ENCODE measurements at places on chromosomes 5 and 9. TPM values are rescaled to one million over a fixed set of nuclear protein-coding genes. Genes with fewer than 3 reads are reported as not detected.

DNA sequence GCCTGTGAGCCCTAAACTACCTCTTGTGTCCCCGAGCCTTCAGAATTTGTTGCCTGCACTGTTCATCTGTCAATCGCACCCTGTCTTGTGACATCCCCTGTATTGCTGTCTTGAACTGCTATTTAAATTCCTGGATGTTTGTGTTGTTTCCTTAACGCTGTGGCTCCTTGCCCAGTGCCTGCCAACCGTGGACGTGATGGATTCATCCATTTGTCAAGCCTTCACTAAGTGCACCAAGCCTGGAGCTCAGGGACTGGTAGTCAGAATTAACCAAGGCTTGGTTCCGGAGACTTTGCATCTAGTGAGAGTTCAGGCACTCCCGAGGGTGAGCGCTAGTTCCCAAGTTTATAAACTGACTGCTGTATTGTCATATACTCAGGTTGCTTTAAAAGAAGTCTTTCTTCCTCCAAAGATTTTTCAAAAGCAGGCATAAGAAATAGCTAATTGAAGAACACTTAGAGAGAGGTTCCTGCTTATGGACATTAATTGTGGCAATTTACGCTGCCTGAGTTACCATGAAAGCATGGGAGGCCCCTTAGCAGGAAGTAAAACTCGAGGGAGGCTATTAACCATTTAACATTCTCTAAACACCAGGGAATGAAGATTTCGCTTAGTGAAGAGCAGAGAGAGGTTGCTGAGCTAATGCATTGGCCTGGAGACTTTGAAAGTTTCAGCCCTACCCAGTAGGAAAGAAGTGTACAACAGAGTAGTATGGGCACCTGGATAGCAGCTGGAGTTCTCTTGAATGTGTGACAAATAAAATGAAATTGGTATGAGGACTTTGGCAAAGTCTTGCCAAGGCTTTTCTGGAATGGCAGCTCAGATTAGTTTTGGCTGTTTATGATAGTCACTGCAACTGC is 29.0 kb downstream of the RGS3 start:
- DNase-seq: no peak

FAXDC2 gene
- total RNA-seq: 43.9 TPM

GRCh38 chr5:52856564-52856963 is 68.8 kb downstream of the ITGA1 start:
- no peak for DNase-seq

DNA sequence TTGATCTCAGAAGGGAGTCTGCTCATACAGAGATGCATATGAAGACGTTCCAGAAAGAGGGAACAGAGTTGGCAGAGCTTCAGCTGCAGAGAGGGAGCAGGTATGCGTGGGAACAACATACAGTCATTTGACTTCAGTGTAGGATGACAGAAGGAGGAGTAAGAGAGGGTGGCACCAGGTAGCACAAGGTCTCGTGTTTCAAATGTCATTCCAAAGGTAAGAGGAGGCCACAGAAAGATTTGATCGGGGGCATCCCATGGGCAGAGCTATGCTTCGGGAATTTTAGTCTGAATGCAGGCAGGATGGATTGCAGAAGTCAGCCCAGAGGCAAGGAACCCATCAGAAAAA is 367.1 kb downstream of the CDK5RAP2 start:
- no peak for DNase-seq

- no peak for DNase-seq
Measured at GRCh38 chr5:149374303-149374702, 4.8 kb downstream of the IL17B start.

DNA sequence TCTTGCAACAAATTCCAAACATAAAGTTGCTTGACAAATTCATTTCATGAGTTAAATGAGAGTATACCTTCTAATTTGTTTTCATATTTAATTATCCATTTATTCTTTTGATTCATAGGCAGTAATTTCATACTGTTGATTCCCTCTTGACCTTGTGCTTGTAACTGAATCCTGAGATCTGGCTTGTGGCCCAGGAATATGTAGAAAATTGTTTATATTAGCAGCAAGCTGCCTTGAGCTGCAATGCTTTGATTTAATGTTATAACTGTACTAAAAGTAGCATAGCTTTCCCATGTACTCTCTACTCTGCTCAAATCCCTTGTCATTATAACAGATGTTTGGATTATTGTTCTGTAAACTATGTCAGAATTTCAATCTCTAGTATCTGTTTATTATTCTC is 780.7 kb downstream of the NR2F1-AS1 start:
- DNase-seq: no peak

IFNA2 gene
- not detected for total RNA-seq

GRCh38 chr5:14226992-14227391 is 83.8 kb downstream of the TRIO start:
- no peak for DNase-seq

SCGB3A1 gene
- total RNA-seq: not detected

DNA sequence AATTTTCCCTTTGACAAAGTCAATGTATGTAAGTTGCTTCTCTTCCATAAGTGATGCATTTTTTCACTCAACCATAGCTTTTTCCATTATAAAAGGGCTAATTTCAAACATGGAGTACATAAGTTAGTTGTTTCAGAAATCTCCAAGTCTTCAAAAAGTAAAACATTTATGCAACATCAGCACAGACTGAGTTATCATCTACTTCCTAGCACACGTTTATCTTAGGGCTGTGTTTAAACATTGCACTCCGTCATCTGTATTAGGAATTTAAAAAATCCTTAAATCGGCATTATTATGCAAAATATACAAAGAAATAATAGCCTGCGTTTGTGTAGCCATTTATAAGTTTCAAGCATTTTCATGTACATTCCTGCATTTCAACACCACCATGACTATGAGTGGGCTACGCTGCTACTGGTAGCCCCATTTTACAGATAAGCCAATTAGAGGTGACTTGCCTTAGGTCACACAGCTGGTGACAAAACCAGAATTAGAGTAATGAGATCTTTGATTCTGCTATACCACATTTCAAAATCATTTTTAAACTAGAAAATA is 43.4 kb downstream of the PTPN3 start:
- no peak for DNase-seq

GRCh38 chr5:83400241-83400640 is 71.3 kb upstream of the VCAN start:
- no peak for DNase-seq

GRCh38 chr5:157983906-157984551 is 125.1 kb upstream of the CLINT1 start:
- no peak for DNase-seq

ZNF879 gene
- total RNA-seq: 6.3 TPM

DNA sequence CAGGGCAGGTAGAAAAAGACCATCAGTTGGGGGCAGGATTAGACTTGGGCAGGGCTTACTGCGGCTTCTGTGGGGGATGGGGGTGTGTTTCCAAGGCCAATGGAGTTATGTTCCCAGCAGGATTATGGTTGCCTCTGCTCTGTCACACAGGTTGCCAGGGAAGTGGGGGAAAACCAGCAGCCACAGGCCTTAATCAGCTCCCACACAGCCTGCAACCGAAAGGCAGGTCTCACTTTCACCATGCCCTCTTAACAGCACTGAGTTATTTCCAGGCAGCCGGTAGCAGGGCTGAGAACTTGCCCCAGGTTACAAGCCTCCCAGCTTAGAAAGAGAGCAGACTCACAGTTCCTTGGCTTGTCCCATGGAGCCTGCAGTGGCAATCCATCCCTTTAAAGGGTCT is 205.5 kb downstream of the FGF10 start:
- DNase-seq: no peak

RNF183 gene
- total RNA-seq: not detected

DNA sequence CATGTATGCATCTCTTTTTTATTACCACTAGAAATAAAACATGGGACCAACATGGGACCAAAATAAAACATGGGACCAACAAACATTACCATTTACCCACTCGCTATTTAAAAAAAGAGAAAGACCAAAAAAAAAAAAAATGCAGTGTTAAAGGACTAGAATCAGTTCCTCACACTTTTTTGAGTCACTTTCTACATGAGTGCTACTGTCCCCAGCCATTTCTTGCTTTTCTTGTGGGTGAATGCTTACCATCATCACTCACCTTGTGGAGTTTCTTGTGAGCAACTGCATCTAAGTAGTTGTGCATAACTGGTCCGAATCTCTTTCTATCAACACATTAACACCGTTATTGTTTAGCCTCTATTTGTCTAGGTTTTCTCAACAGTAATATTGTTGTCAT is 493.6 kb upstream of the RIOK2 start:
- DNase-seq: no peak

DNA sequence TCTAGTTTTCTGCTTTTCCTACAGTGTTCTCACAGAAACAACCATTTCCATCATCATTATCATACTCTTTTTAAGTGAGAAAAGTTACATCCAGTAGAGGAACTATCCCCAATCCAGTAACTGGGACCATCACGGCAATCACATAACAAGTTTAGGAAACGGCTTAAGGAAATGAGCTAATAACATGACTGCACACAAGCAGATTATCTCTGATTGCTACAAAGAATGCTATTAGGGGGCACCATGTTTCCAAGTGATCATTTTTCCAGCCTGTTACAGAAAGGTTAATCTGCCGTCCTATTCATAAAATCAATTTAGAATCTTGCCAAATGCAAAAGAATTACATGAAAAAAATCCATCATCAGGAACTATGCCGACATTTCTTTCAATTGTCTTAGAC is 94.6 kb downstream of the EFNA5 start:
- DNase-seq: no peak

DNA sequence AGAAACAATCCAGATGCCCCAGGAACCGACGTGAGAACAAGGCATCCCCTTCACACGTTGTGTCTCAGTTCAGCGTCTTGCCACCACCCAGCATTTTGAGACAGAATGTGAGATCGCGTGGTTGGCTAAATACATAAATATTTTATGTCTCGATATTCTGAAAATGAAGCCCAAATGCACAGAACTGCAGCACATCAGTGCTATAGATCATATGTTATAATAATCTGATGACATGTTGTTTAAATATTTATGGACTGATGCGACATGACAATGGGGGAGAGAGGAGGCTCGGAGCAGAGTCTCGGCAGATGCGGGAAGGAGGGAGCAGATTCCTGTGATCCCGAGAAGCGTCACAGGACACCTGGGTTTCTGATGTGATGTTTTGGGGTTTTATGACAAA is 10.9 kb downstream of the NEK6 start:
- DNase-seq: no peak

DNA sequence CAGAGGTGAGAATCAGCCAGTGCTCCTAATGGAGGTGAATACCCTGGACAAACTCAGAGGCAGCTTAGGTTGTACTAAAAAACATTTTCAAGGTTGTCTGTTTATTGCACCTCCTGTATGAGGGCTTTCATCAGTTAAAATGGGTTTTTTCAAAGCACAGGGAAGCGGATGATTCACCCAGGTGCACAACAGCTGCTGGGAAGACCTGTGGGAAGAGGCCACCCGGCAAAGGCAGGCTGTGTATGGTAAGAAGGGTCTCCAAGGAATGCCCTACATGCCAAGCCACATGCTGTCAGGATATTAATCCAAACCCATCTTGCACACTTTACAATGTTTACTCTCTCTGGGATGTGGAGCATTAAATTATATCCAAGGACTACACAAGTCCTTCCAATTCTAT is 14.7 kb downstream of the SIL1 start:
- DNase-seq: no peak

OLFML2A gene
- total RNA-seq: 6.7 TPM

SEC24A gene
- total RNA-seq: 28.2 TPM

DNA sequence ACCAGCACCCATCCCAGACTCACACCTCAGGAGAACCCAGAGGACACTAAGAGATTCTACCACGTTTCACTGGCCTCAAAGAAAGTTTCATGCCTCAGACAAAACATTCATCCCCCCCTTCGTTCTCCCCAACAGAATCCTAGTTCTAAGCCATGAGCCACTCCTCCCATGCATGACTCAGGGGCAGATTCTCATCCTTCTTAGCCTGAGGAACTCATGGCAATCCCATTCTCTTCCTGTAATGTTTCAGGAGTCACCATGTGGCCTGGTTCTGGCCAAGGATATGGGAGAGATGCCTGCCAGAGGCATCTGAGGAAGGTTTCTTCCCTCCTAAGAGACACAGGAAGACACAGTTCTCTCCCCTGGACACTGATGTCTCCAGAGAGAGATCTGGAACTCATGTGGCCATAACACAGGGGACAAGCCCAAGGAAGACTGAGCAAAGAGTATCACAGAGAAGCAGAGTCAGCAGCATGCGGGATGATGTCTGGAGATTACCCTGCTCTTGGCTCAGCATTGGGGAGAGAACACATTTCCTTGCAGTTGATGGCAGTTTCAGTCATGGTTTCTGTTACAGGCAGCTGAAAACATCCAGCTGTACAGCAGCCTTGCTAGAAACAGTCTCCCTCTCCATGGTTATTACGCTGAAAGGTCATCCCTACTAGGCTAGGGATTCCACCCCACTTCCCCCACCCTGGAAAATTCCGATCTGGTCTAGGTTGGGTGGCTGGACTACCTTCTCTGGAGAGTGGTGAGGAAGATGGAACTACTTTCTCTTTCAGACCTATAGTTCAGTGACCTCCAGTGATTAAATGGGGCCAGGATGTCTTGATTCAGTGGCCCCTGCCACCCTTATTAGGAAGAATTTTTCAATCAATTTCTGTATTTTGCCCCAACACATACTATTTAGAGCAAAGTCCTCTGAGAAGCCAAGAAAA is 115.4 kb downstream of the ZNF608 start:
- no peak for DNase-seq

MAP1B gene
- 616 TPM for total RNA-seq

SERF1B gene
- total RNA-seq: 43.5 TPM

- DNase-seq: no peak
Measured at GRCh38 chr5:154138701-154139100, 51.8 kb upstream of the GALNT10 start.

DNA sequence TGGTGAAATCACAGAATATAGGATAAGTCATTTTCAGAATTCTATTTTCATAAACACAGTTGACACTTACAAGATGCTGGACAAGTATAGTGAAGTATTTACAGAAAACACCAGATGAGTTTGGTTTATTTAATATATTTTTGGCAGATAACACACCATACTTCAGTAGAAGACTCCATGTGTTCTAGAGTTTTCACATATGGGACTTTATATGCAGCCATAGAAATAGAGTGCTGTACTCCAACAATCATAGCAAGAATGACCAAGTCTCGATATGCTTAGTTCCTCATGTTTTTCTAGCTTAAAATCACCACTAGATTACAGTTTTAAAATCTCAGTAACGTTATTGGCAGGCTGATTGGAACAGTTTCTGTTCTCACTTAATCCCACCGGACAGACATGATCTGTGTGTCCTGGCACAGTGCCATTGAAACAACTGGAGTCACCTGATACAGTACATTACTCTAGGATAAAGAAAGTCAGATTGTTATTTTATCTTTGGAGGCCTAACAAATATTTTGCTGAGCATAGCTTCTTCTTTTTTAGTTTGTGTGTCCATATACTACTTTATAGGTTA is 45.8 kb upstream of the ERBIN start:
- no peak for DNase-seq
